ENCODE measurements at places on chromosomes 7 and 10.

- DNase-seq = no peak
Measured at GRCh38 chr7:94998266-94999068, 91.1 kb downstream of the PPP1R9A start.

GRCh38 chr10:87030912-87031635 is 11.0 kb downstream of the FAM25A start:
- no peak for DNase-seq

DNA sequence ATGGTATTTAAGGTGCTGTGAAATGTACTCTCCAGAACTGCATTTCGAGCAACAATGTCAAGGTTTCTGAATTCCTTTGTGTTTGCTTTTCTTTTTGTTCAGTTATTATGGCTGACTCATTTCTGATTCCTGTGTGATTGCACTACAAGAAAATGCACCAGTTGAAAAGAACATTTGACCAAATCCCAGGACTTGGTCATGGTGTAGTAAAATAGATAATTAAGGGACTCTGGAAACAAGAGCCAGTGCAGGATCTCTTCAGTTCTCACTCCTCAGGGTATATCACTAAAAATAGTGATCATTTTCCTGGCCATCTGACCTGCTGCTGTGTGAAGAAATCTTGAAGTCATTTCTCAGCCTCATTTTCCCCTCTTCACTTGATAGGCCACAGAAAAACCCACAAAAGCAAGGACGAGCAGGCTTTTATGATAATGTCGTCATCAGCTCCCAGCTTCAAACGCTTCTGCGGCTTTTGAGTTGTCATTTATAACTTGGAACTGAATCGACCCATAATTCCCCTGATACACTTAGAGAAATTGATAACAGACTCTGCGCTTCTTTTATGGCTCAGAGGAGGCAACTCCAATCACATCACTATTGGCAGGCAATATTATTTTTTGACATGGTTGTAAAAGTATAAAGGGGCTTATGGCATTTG is 274.7 kb downstream of the HDAC9 start:
- peak; percentile 59 for DNase-seq

- DNase-seq = peak; percentile 56
Measured at GRCh38 chr10:77873536-77874380, 52.8 kb downstream of the DLG5 start.

- DNase-seq = no peak
Measured at GRCh38 chr7:130149281-130150139, 55.7 kb downstream of the TMEM209 start.

DNA sequence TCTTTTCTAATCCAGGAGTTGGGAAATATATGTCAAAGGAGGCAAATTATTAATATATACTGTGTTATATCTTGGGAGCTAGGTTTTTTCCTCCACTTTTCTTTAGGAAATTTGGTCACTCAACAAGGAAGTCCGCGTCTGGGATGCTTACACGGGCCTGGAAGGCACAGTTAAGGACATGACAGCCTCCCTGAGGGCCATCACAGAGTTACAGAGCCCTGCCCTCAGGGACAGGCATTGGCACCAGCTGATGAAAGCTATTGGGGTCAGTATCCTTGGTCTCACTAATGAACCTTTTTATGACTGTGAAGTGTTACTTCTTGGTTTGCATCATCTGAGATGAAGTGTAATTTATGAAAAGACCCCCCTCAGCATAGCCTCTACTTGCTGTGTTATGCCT is 74.7 kb downstream of the DNAH11 start:
- no peak for DNase-seq

GRCh38 chr10:17923728-17924127 is 28.0 kb upstream of the SLC39A12 start:
- DNase-seq = peak; percentile 92

- no peak for DNase-seq
Measured at GRCh38 chr10:45599021-45599603, 73.5 kb downstream of the ZFAND4 start.

DNA sequence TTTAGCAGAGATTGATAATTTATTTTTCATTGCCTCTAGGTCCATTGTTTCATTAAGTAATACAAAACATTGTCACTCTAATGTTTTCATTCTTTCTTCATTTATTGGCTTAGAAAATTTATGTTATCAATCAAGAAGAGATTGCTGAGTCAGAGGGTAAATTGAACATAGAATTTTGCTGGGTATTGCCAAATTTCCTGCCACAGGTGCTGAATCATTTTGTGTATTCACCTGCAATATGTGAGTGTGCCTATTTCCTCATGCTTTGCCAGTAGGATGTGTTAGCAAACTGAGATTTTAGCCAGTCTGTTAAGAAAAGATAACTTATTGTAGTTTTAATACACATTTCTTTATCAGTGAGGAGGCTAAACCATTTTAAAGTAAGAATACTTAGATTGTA is 38.0 kb downstream of the MARCHF5 start:
- no peak for DNase-seq

GRCh38 chr10:102661658-102662028 is 17.4 kb downstream of the TRIM8 start:
- no peak for DNase-seq

GRCh38 chr7:135648235-135648634 is 14.1 kb upstream of the STMP1 start:
- DNase-seq = no peak

DNA sequence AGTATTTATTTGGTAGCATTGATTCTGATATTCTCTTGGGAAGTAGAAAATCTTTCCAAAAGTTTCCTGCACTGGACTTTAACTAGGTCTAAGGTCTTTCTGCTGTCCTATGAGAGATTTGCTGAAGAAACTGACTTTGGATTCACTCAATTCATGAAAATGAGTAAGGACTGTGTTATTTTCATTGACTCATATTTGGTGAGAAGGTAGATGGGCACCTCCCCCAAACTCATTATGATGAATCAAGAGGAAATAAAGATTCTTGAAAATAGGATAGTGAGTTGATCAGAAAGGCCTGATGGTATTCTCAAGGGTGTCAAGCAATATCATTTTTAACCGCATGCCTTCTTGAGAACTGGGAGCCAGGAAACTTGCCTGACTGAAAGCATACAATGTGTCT is 110.3 kb downstream of the RNF133 start:
- no peak for DNase-seq

- DNase-seq = no peak
Measured at GRCh38 chr10:1208366-1209311, 152.5 kb downstream of the WDR37 start.

DNA sequence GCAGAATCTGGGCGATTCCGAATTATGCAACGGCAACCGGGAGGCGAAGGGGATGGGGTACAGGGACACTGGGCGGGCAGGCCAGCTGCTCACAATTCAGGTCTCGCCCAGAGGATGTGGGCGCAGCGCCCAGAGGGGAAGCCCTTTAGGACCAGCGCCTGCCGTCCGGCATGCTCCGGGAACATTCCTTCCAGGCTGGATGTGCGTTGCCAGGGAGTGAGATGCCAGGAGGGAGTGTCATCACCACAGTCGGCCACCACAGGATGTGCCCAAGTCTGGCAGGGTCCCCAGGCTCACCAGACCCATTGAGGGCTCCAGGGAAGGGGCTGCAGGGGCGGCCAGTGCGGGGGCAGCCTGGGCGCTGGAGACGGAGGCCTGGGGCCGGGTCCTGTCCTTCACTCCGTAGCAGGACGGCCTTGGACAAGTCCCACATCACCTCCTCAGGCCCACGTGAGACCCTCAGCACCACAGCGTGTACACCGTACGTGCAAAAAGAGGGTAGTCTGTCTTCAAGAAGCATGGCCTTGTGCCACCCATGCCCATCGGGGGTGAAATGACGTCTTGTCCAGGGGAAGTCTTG is 63.9 kb downstream of the FOXL3 start:
- peak; percentile 89 for DNase-seq

- DNase-seq = peak; percentile 66
Measured at GRCh38 chr10:110865186-110865808, 6.4 kb upstream of the PDCD4 start.

DNA sequence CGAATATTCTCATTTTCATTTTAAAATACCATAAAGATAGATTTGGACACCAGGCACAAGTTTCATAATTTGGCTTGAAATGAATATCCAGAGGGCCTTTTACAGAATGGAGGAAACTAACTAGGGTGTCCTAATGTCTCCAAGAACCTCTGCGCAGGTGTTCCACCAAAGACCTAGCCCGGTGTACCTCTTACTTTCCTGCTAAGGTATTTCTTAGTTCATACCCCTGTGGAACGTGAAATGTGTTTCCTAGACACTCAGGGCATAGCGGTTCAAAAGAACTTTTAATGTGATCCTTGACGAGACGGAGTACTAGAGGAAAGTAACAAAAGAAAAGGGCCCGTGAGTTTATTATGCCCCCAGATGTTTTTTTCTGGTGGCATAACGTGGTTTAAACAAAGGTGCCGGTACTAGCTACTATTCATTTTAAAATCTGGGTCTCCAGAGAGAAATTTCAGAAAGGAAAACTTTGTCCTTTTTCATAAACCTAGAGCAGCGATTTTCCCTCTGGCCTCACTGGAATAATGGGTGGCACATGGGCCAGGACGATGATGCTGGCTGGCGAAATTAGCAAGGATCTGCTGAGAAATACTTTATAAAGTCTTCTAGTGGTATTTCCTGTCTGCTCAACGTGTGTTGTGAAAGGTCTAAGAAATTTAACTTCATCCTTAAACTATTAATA is 1.4 kb downstream of the APBB1IP start:
- DNase-seq = no peak

- peak; percentile 35 for DNase-seq
Measured at GRCh38 chr7:141731476-141732149, 6.5 kb upstream of the SSBP1 start.

GRCh38 chr10:74975758-74976157 is 135.7 kb upstream of the SAMD8 start:
- no peak for DNase-seq

DNA sequence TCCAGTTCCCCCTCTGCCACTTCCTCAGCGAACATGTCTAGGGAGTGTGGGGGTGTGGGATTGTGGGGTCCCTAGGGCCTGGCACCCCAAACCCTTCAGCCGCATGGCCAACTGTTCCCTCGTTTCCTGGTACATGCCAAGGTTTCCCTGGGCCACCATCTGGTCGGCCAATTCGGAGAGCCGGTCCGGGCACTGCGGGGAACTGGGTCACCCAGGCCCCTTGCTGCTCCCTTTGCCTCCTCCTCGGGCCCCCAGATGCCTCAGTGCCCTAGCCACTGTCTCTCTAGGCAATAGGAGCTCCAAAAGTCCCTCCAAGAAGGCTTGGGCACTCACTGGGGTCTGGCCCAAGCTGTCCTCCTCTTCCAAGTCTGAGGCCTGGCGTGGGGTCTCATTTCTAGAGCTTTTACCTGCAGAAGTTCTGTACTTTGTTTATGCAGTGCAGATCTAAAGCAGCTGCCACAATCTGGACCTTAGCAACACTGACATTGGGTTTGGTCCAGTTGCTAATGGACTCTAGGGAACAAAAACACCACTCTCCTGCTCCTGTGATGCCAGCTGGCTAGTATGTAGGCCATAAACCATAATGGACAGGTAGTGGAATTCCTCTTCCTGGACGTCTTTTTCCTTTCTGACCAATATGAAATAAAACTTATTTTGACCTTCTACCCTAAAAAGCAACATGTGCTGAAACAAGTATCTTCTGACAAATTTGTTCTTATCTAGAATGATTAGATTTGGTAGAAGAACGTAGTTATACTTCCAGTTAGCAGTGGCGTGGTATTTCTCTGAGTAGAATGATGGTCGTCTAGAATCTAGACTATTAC is 172.9 kb downstream of the LRRC4 start:
- DNase-seq = no peak

DNA sequence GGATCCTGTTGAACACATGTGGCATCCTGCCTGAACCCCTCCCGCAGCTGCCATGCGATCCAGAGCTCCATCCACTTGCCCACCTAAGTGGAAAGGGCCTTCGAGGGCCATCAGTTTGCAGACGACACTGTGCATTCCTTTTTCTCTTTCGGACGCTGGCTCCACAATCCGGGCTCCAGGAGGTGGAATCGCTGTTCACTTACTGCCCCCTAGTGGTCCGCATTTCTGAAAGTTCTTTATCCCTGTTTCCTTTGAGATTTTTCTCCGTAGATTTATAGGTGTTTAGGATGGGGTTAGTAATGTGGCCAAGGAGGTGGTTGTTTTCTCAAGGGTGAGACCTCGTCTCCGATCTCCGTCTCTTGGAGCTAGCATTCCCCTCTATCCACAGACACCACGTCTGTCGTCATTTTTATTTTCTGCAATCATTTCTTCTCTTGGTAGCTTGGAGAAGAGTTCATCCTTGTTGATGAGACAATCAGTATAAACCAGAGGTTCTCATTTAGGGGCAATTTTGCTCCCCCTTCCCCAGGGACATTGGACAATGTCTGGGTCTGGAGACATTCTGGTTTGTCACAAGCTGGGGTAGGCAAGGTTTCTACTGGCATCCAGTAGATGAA is 204.6 kb downstream of the ARHGAP21 start:
- DNase-seq = peak; percentile 85

- no peak for DNase-seq
Measured at GRCh38 chr10:95305606-95306317, 15.0 kb upstream of the PDLIM1 start.

- peak; percentile 8 for DNase-seq
Measured at GRCh38 chr7:86733783-86734182, 90.1 kb downstream of the GRM3 start.

DNA sequence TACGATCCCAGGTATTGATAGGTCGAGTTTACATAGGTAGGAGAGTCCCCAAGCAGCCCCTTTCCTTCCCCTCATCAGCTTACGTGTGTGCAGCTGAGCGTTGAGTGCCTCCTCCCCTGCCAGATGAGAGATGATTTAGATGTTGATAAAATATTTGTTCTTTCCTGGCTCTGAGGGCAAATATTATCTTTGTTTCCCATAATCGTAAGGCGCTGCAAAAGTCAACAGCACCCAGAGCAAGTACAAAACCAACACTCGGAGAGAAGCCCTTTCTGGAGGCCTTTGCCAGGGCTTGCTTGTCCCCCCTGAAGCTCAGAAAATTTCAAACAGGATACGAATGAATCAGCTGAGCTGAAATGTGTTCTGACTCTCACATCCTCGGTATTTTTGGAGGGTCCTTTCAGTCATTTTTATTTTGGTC is 683.2 kb downstream of the LRMDA start:
- DNase-seq = no peak

DNA sequence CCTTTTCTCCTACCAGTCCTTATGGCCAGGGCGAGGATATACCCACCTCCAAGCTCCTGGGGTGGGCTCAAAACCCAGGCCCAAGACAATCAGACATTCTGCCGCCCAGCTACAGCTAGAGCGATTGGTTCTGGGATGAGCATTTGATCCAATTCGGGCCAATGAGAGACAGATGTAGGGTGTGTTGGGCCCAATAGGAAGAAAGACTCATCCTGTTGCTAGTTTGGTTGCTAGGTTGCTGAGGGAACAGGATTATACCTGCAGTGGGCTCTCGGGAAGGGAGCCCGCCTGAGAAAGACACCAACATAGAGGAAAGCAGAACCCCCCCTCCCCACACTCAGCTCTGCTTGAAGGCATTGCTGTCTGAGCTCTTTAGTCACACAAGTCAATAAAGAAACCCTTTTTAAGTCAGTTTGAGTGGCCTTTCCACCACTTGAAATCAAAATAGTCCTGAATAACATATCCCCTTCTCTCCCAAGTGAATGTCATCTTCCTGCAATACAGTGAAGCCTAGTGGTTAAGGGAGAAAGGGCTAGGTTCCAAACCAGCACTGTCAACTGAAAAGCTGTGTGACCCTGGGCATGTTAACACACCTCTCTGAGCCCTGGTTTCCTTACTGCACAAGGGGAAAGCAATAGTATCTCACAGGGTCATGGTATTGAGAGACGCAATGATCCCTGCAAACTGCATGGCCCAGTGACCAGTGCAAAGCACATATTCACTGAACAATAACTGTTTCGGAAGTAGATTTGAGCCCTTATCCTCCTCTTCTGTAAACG is 21.8 kb downstream of the ITPRIP start:
- DNase-seq = no peak

GRCh38 chr10:70317272-70317942 is 33.6 kb upstream of the NPFFR1 start:
- DNase-seq = no peak

GRCh38 chr7:148625342-148625741 is 34.8 kb downstream of the C7orf33 start:
- no peak for DNase-seq

All from AG20443 (cell line).